ENCODE measurements at places on chromosomes 7 and 10.

DNA sequence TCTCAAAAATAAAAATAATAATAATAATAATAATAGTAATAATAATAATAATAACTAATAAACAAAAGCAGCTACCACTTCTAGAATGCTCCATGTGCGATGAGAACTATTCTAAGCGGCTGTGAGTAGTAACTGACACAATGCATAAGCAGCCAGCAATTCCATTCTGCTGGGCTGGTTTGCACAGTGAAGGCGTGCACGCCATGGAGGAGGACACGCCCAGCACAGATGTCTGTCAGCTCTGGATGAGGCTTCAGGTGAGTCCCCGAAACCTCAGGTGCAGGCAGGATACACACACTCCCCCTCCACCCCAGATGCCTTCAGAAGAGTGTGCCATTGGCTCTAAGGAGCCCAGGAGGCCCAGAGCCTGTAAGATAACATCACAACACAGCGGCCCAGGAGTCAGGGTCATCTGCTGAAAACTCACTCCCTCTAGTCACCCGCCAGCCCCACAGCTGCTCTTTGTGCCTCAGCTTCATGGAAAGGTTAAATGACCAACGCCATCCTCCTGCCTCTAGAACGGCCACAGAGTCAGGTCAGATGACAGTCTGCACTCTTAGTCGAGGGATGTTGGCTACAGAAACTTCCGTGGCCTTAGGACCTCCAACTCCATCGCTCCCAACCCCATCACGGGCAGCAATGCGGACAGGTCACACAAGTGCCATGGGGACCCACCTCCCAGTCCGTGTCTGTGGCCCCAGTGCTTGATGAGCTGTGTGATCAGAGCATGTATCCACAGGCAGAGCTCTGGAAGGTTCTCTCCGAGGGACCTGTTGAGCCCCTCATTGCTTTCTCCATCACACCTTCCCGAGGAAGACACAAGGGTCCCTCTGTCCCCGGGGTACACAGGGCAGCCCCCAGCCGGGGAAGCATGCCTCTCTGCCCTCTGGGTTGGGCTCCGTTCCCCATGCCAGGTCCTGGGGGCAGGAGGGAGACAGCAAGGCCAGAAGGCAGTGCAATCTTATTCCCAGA, 103.9 kb downstream of the CTBP2 start:
- no peak for DNase-seq

- no peak for DNase-seq
Measured at GRCh38 chr7:57403601-57404342, 46.2 kb upstream of the ZNF716 start.

- DNase-seq, result no peak
Measured at GRCh38 chr10:93440591-93441091, 41.5 kb downstream of the MYOF start.

DNA sequence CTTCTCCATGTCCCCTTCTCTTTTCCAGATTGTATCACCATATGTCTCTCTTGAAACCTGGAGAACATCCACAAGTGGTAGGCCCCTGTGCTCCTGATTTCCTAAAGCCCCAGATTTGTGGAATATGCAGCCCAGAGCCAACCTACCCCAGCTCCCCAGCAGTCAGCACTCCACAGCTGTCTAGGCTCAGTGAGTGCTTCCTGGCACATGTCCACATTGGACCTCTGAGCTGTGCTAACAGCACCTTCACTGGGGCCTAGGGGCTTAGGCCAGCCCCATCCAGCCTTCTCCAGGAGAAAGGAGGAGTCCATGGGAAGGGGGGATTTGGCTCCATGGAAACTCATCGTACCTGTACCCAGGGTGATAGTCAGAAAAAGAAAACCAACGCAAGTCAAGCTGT, 192.7 kb downstream of the FGFR2 start:
- DNase-seq, result no peak

- no peak for DNase-seq
Measured at GRCh38 chr7:47887016-47887640, 61.1 kb downstream of the PKD1L1 start.

GRCh38 chr10:49564461-49565009, 25.6 kb upstream of the ERCC6 start:
- no peak for DNase-seq

GRCh38 chr7:158044482-158044823, 543.2 kb downstream of the PTPRN2 start:
- no peak for DNase-seq

DNA sequence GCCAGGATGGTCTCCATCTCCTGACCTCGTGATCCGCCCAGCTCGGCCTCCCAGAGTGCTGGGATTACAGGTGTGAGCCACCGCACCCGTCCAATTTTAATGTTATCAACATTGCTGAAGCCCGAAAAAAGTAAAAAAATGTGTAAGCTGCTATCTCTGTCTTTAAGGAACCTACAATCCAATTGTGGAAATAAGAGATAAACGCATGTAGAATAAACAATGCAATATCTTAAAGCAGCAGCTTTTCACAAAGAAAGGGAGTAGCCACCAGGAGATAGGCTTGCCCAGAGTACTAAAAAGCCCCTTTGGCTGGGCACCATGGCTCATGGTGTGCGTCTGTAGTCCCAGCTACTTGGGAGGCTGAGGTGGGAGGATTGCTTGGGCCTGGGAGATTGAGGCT, 282.9 kb upstream of the LYZL1 start:
- no peak for DNase-seq

DNA sequence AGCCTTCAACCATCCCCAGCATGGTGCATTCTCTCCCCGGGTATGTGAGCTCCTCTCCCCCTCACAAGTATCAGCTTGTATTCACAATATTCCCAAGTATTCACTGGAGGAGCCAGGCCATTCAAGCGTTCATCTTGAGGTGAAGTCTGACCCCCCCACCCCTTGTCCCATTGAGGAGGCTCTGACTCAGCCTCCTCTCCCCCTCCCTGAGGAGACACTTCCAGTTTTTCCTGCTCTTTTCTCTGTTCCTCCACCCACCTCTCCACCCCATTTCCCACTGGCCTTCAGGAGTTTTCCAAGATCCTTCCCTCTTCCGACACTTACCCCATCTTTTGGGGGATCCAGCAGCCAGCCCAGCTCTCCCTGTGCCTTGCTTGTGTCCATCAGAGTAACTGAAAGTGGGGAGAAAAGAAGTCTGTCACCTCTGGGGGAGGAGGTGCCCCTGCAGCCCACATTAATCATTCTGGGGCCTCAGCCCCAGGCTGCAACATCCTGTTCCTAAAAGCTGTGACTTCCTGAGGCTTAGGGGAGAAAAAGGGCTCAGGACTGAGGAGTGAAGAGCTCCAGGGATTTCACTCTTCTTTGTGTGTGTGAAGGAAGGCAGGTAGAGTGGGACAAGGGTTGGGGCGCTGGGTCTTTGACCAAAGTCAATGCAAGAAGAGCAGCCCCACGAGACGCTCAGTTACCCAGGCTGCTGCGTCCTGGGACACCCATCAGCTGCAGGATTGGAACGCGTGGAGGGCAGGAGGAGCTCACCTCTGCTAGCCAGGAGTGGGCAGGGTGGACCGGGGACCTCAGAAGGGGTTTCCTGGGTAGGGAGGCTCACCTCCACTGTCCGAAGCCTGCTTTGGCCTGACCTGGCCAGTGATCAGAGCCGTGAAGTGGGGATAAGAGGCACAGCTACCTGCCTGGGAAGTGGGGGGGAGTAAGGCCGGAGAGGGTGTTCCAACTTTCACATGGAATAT, 1.1 kb downstream of the EPHA1 start:
- DNase-seq, result no peak
